Stimulated activated CD4-positive, alpha-beta T cell treated with anti-CD3 and anti-CD28 coated beads, Interleukin-2, amount 100 ng/mL, for 48 hours (primary cell): ENCODE measurements at places on chromosomes 6 and 20.

- DNase-seq: no peak
Observed at GRCh38 chr6:125526007-125526720, 223.3 kb upstream of the HEY2 start.

GRCh38 chr6:72716916-72717315 lies 95.1 kb downstream of the KCNQ5 start:
- DNase-seq: no peak

DNA sequence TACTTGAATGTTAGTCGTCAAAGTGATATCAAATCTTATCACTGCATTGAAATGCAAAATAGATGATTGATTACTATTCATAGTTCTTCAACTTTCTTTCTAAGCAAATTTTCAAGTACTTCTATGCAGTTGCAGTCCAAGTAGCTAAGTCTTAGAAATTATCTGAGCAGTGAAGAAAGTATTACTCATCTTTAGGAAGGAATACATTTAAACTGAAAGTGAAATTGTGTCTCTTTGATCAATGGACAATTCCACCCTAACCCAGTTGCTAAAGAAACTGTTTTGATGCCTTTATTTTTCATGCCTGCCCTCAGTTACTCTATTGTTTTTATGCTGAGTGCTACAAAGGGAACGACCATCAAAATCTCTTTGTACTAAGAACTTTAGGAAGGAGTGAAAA lies 337.4 kb downstream of the GRIK2 start:
- no peak for DNase-seq

DNA sequence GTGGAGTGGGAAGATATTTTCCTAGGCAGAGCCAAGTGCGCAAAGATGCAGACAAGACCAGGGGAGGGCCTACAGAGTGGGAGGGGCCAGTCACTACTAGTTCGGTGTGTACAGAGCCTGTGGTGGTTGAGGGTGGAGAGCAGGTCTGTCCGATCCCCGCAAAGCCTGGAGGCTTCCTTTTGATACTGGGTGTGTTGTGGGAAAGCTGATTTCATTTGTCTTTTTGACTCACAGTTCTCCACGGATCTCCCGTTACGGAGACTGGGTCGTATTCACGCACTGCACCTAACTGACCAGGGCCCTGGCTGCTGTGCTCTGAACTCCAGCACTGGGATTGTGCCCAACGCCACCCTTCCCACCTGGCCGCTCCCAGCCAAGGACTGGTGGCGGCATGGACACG lies 1.4 kb upstream of the TIAM2 start:
- no peak for DNase-seq

GRCh38 chr6:41371461-41371991 lies 36.1 kb downstream of the NCR2 start:
- no peak for DNase-seq

- no peak for DNase-seq
Observed at GRCh38 chr6:42095776-42096541, 45.6 kb downstream of the TAF8 start.

DNA sequence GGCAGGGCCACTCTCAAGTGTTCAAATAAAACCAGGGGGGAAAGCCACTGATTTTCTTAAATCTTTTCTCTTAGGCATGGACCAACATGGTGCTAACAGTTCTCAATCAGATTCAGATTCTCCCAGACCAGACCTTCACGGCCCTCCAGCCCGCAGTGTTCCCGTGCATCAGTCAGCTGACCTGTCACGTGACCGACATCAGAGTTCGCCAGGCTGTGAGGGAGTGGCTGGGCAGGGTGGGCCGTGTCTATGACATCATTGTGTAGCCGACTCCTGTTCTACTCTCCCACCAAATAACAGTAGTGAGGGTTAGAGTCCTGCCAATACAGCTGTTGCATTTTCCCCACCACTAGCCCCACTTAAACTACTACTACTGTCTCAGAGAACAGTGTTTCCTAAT lies 41.5 kb upstream of the SMIM28 start:
- DNase-seq: no peak

GRCh38 chr20:32682508-32682987 lies 8.8 kb upstream of the C20orf203 start:
- no peak for DNase-seq

DNA sequence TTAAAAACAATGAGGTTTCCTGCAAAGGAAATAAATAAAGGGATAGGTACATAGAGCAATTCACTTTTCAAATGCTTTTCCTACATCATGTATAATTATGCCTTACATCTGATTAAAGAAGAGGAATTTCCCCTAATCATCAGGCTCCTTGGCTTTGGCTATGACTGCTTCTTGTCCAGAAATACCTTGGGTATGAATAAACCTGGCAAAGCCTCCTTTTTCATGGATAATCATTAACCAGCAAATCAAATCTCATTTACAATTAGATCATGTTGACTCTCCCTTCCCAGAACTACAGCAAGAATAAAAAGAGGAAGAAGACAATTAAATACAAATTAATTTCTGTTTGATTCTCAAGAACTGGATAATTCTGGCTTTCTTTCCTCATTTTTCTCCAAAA lies 58.0 kb upstream of the CD2AP start:
- no peak for DNase-seq

DNA sequence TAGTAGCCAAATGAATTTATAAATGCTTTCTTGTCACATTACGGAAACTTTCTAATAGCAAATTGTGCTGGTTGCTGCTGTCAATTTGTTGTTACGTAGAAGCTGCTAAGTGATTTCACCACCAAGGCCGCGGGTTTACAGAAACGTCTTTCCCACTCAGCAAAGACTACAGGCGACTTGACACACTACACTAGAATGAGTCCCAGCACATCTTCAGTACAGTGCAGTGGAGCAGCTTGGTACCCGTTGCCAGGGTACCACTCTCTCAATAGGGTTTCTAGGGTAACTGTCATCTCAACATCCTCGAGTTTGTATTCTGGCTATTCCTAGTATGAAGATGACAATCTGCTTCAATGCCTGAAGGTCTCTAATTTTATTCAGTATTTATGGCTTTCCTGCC lies 22.7 kb upstream of the ZDHHC14 start:
- no peak for DNase-seq

GRCh38 chr6:34138914-34139510 lies 6.9 kb downstream of the GRM4 start:
- no peak for DNase-seq
